ENCODE measurements at places on chromosomes 1 and 21.

DNA sequence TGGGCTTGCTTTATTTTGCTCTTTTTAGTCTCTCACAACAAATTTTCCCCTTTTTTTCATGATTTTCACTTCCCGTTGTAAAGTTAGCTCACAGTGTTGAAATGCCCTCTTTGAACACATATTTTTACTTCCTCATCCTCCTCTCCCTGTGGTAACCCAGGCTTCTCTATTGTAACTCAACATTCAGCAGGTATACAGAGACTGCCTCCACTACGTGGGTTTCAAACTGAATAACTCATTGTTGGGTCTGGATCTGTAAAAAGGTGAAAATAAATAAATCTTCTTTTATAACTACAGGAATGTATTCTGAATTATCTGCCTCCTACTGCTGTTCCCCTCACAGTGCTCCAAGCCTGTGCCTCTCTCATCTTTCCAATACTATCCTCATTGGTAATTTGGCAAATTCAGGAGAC is 166.4 kb downstream of the RUNX1 start:
- DNase-seq, result no peak

DNA sequence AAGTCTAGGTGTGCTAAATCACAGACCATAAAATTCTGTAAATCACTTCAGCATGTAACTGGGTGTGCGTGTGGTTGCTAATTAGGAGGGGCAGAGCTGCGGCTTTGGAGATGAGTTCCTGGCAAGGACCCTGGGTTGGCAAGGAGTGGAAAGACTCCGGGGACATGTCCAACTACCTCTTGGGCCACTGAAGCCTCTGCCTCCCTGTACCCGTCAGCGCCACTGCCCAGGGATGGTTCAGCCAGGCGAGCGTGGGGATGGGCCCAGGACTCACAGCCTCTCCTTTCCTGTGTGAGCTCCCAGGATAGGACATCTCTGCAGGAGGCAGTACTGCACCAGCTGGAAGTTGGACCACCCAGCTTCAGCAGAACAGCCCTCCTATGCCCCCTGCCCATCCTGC is 386.4 kb upstream of the VAMP3 start:
- DNase-seq, result no peak

GRCh38 chr1:30968220-30968971 is 59.8 kb upstream of the SDC3 start:
- DNase-seq, result no peak

GRCh38 chr1:185155600-185156287 is 1.0 kb downstream of the TRMT1L start:
- DNase-seq, result no peak

- no peak for DNase-seq
These were observed 103.7 kb downstream of the NCAM2 start for GRCh38 chr21:21101911-21102310.

DNA sequence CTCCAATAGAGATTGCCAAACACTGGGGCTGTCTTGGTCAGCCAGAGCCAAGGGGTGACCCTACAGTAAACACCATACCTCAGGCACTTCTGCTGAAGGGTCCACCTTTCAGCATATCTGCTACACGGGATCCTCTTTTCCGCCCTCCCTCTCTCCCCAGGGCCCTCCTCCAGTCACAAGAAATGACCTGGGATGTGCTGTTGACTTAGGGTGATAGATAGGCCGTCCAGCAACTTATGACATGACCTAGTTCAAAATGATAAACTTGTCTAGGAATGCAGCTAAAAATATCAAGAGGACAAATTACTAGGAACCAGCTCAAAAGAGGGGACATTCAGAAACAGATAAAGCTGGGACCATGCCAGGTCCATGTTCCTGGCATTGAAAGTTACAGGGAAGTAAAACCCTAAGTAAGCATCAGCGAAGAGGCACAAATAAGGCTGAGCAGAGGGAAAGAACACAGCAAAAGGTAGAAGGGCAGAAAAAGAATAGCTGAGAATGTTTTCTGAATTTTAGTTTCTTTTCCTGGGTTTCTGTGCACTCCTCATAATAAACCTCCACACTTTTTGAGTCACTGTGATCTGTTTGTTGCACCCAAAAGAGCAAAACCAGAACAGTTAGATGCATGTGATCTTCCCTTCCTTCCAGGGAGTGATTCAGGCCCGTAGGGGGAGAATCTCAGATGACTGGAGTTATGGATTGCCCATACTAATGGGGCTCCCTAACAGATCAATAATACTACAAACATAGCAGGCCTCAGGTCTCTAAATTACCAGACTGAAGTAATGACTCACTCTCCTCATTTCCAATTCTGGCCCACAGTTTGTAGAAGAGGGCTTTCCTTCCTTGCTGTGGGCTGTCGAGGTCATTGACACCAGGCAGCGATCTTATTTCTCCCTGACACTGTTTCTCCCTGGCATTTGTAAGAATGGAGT is 48.9 kb upstream of the F3 start:
- no peak for DNase-seq

GRCh38 chr1:207828046-207828445 is 76.2 kb downstream of the CD46 start:
- DNase-seq, result no peak

GRCh38 chr1:170729225-170730002 is 65.5 kb downstream of the PRRX1 start:
- DNase-seq, result no peak

GRCh38 chr1:209486861-209487593 is 96.5 kb upstream of the CAMK1G start:
- no peak for DNase-seq

GRCh38 chr21:27070861-27071670 is 104.2 kb upstream of the ADAMTS5 start:
- no peak for DNase-seq

DNA sequence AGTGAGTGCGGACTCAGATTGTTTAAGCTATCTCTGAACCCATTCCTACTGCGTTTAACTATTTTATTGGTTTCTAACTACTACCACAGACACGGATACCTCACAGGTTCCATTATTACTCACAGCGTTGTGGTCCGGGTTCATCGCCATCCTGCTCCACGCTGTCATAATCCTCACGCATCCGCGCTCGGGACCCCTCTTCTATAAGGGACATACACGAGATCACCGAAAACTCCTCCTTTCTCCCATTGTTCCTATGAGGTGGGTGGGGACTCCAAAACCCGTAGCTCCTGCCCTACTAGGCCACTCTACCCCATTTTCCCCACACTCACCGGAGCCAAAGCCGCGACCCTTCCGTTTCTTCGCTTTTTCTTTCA is 610 bp downstream of the RBM8A start:
- no peak for DNase-seq

GRCh38 chr1:155003766-155004351 is 1.3 kb downstream of the ZBTB7B start:
- no peak for DNase-seq

GRCh38 chr1:113871597-113872113 is at the start of gene PTPN22:
TSS of gene PTPN22 (minus strand) at chr1:113871712.
- DNase-seq, result no peak

DNA sequence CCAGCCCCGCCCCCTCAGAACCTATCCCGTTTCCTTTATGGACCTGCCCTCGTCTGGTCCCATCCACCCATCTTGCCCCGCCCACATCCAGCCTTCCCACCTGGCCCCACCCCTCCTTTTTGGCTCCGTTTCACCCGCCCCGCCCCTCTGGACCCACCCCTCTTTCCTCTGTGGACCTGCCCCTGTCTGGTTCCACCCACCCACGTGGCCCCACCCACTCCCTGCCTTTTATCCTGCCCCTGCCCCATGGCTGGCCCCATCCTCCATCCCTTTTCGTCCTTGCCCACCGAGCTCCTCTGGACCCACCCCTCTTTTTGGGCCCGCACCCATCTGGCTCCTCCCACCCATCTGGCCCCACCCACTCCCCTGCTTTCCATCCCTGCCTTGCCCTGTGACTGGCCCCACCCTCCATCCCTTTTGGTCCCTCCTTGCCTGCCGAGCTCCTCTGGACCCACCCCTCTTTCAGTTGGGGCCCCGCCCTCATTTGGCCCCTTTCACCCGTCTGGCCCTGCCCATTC is 177.3 kb downstream of the CAMTA1 start:
- peak; percentile 33 for DNase-seq

- no peak for DNase-seq
These were observed 36.8 kb upstream of the DUSP10 start for GRCh38 chr1:221778535-221779142.

DNA sequence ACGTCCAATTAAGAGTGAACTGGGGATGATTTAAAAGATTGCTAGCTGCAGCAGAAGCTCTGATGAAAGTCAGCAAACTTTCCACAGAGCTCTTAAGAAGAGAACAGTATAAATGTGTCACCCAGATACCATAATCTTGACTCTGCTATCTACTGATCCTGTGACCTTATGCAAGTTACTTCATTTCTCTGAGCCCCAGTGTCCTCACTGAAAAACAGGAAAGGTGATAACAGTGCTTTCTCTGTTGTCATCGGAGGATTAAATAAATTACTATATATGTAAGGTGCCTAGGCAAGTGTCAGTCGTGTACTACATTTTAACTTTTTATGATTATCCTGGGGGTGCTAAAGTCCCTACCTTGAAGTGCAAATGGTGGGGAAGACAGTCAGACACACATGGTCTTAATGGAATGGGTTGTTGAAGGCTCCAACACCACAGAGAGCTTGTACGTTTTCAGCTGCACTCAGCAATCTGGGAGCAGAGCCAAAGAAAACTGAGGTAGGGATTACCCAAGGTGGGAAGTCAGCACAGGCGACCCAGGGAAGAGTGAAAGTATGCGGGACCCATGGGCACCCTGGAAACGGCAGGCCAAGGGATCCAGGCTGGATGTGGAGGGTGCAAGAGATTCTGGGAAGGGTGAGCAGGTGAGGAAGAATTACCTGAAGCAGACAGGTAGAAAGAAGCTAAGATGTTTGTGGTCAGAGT is 82.8 kb downstream of the DTL start:
- no peak for DNase-seq

- no peak for DNase-seq
These were observed 5.3 kb upstream of the TNN start for GRCh38 chr1:175062339-175062738.

GRCh38 chr1:180548686-180549317 is 10.0 kb upstream of the OVAAL start:
- DNase-seq, result peak; percentile 27

- DNase-seq, result peak; percentile 30
These were observed 23.9 kb downstream of the HSPG2 start for GRCh38 chr1:21913258-21913657.
